Anterior cingulate cortex (tissue), 58 donors: ENCODE measurements at places on chromosomes 16 and 17.

GRCh38 chr17:68053231-68054013 lies 17.9 kb downstream of the KPNA2 start:
- DNase-seq: no peak

DNA sequence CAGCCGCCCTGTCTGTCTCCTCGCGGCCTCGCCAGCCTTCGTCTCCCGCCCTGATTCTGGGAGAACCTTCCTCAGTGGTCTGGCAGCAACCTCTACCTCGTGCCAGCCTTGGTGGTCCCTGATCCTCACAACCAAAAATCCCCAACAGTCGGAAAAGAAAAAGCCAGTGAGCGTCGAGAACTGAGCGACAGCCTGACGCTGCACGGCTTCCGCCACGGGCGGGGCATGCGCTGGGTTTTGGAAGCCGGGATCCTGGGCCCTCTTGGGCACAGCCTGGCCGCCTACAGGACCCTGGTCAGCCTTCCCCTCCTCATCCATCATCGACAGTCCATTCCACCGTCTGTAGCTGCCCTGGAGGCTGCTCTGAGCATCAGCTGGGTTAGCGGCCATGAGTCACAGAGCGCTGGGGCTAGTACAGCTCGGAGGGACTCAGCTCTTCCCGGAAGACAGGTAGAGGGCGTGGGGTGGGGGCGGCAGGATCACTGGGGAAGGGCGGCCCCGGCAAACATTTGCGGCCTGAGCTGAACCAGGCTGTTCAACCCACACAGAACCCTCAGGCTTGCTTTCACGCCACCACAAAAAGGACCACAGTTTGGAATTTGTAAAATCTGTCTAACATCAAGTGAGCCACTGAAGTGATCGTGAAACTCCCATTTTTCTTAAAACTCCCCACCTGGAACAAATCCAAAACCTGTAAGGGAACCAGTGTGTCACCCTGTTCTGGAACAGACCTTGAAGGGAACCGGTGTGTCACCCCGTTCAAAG lies 55.4 kb upstream of the DOC2B start:
- DNase-seq: no peak

- no peak for DNase-seq
Observed at GRCh38 chr17:57391857-57392471, 135.6 kb downstream of the MSI2 start.

- DNase-seq: no peak
Observed at GRCh38 chr16:65782611-65783600, 583.6 kb upstream of the CDH5 start.

DNA sequence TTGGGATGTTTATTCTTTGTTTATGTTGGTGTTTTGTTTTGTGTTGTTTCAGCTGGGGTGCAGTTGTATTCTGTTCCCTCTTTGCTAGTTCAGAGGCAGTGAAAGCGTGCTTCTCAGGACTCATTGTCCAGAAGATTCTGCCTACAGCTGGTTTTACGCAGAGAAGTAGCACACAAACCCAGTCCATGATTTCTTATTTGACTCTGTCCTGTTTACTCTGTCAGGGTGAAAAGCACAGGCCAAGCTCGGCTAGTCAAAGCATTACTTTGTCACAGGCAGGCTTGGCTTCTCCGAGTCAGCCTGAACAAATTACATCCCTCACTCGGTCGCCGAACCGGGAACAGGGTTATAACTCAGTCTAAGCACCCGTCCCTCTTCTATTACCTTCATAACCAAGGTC lies 435.0 kb downstream of the MAF start:
- DNase-seq: no peak

GRCh38 chr17:14712611-14713021 lies 411.7 kb downstream of the HS3ST3B1 start:
- DNase-seq: no peak

GRCh38 chr17:74729368-74729767 lies 7.7 kb upstream of the RAB37 start:
- no peak for DNase-seq
